Thoracic aorta (tissue), 2 donors: ENCODE measurements at places on chromosomes 4 and X.

DNA sequence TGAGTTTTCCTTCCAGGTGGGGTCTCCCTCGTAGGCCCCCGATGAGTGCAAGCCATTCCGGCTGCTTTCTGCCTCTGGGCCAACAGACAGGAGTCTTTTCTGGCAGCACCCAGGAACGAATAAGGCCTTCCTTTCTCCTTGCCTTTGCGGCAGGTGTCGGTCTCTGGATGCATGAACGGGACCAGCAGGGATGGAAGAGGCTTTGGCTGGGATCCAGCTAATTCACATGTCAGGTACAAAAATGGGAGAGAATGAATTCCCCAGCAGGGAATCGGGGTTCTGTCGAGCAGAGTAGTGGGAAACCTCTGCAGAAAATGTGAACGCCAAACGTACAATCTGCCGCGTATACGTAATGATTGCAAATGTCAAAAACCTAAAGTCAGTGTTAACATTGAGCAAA, 146.1 kb upstream of the TBL1X start:
- no peak for DNase-seq

GRCh38 chr4:121783210-121783609, 17.9 kb upstream of the EXOSC9 start:
- DNase-seq: no peak

DNA sequence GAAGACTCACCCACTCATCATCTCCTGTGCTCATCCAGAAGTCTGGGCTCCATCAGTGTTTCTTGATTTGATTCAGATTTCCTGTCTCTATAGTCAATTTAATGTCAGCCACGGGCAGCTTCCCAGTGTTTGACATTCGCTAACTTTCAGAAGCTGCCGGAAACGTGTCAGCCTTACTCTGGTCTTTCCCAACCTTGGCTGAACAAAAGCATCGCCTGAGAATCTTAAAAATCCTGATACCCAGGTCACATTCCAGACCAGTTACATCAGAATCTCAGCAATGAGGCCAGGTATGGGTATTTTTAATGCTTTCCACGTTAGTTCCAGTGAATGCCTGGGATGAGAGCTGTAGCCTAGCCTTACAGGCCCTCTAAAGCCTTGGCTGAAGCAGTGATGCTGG, 233.8 kb downstream of the FRMPD4 start:
- no peak for DNase-seq

DNA sequence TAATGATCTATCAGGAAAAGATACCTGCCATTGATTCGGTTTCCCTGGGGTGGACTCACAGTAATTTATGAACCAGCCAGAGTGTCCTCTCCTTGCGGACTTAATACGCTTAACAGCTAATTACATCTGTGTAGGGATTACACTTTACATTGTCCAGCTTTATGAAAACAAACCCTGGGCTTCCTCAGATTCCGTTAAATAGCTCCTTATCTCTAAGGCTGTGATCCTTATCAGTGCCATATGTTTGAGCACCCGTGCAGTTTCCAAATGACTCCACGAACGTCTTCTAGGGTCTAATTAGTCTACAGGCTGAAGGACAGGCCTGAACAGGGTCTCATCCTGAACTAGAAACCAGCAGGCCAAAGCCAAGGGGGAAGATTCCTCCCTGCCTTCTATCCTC, 56.9 kb downstream of the KDR start:
- DNase-seq: no peak

DNA sequence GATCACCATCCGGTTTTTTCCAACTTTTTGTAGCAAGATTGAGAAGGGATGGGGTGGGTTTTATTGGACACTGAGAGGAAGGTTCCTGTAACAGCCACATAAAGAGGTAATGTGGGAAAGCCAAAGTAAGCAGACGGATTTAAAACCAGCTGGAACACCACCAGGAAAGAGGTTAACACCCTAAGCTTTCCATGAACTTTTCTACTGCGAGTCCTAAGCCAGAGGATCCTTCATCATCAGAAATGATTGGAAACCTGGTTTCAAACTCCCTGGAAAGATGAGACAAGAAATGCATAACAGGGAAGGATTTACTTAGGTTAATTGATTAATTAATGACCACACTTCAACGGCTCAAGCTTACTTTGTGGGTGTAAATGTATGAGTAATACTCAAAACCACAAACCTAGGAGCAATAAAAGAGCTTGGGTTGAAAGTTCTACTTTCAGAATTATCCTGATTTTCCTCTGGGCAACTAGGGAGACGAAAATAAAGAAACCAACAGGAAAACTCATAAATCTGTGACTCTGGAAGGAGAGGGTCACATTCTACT, 91.5 kb downstream of the COX18 start:
- no peak for DNase-seq

GRCh38 chr4:26450418-26450817, 39.9 kb downstream of the CCKAR start:
- DNase-seq: no peak

- no peak for DNase-seq
Observed at GRCh38 chr4:53684136-53685130, 93.1 kb upstream of the LNX1 start.

- no peak for DNase-seq
Observed at GRCh38 chr4:139438141-139438540, 15.8 kb upstream of the RAB33B start.

DNA sequence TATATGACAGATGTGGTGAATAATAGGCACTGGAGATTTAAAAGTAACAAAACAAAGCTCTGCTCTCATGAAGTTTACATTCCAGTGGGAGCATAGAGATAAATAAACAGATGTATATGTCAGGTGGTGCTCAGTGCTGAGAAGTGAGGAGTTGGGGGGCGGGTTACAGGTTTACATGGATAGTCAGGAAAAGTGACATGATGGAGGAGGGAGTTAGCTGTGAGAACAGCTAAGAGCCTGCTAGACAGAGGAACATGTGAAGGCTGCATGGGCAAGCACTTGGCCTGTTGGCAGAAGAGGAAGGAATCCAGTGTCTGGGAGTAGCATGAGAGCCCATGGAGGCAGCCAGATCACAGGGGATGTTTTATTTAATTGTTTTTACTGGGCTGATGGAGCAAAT, 10.2 kb upstream of the TMEM156 start:
- no peak for DNase-seq

DNA sequence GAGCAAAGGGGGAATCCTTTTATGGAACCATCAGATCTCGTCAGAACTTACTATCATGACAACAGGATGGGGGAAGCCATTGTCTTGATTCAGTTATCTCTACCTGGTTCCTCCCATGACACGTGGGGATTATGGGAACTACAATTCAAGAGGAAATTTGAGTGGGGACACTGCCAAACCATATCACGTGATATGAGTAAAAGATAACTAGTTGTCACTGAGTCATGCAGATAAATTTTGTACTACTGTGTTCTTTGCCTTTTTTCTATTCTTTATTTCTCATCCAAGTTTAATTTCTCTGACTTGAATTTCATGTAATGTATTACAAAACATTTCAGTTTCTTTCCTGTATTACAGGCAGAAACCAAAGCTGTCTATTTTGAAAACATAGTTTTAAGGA, 383.2 kb downstream of the EPHA5 start:
- no peak for DNase-seq

- no peak for DNase-seq
Observed at GRCh38 chrX:9717376-9717775, 48.3 kb downstream of the GPR143 start.
